ENCODE measurements at places on chromosomes 7 and 10.

DNA sequence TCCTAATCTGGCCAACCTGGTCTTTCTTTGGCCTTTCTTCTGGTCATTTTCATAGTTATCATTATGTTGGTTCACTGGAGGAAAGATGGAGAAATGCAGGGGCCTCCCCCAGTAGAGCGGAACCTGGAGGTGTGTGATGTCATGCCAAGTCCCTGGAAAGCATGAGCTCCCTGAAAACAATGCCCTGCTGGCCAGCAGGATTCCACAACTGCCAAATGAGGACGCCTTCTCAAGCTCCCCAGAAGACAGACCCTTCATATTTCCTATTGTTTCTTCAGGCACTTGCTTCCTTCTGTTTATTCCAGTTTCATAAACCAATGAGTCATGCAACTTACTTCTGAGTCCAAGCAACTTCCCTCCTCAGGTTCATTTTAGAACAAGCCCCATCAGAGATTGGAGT lies 339.0 kb downstream of the GATA3 start:
- DNase-seq: no peak

DNA sequence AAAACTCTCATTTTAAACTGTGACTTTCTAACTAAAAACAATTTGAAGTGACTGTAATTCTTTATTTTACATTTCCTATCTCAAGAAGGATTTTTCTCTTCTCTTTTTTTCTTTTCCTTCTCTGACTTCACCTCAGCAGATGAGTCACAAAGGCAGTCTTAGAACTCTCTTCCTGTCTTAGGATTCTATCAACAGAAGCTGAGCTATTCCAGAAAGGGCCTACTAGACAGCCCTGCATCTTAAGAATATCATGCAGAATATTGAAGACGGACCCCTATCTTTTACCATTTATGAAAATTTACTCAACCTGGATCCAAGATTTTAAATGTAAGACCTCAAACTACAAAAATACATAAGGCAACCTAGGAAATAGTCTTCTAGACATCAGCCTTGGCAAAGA lies 365.7 kb upstream of the SEMA3C start:
- DNase-seq: no peak

DNA sequence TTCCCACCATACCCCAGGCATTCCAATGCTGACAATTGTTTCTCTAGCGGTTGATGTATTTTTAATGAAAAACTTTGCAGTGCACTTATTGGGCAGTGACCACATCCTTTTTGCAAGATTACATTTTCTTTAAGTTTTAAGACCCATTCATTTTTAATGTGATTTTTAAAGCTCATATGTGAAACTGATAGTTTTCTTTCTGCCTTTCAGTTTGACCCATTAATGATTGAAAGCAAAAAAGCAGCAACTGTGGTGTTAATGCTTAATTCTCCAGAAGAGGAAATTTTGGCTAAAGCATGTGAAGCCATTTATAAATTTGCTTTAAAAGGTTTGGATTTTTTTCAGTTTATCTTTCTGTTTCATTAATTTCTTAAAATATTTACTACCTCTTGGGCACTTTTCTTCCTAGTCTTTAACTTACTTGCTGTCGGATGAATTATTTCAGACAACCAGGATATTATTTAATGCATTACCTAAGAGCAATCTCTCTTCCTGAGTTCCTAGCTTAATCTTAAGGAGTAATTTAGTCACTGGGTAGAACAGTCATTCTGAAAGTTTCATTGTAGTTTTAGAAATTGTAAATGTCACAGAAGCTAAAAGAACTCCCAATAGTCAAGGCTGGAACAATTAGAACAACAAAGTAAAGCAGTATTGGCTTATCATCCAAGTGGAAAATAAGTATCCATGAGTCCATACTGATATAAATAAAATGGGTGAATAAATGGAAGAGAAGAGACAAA lies 18.3 kb downstream of the ARMC3 start:
- no peak for DNase-seq

GRCh38 chr10:124278356-124278755 lies 140.4 kb downstream of the OAT start:
- no peak for DNase-seq

GRCh38 chr10:130416334-130417150 lies 280.4 kb downstream of the GLRX3 start:
- no peak for DNase-seq

DNA sequence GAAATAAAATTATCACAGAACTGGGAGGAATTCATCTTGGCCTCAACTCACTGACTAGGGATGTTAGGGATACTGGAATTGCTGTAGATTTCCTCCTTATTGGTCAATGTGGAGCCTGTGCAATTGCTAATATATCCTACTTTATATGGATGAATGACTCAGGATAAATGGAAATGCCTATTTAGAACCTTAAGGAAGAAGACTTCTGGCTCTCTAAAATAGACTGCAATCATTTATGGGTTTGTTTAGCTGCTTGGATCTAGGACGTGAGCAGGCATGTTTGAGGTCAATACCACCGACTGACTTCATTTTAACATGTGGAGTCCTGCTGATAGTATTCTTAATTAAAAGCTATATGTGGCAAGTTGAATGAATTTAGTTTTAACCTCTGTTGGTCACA lies 1040.1 kb upstream of the LRRN3 start:
- no peak for DNase-seq

DNA sequence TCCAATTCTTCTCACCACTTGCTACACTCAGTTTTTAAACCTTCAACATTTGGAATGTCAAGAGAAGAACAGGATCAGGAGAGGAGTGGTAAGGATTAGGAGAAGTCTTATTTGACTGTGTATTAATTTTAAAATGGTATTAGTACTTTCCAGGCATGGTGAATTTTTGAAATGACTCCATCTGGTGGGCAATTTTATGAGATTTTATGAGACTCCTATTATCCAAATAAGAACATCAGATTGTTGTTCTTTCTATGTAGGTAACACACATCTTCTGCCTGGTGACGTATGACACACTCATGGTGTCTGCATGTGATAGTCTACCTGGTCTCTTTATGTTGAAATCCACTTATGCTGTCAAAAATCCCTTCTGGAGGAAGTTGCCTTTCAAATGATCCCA lies 51.0 kb downstream of the SLC13A1 start:
- DNase-seq: no peak

- no peak for DNase-seq
Measured at GRCh38 chr10:25522946-25523608, 348.3 kb downstream of the GPR158 start.

- DNase-seq: no peak
Measured at GRCh38 chr10:1615186-1615954, 122.0 kb downstream of the ADARB2 start.

- no peak for DNase-seq
Measured at GRCh38 chr10:44922796-44923545, 11.8 kb downstream of the TMEM72 start.

DNA sequence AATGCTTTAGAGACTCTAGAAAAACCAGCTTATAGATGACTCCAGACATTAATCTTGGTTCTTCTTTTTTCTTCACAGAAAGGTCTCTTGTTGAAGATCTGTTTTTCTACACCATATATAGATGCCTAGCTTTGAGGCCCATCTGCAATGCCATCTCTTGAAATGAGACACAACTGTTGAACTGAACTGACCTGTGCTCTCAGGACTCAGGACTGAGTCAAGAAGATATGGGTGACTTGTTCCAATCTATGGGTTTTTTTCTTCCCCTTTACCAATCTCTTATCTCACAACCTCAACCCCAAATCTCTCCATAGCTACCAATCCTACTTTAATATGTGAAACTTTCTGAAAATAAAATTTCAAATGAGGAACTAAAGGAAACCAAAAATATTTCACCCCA lies 194.7 kb downstream of the SNX13 start:
- DNase-seq: no peak

- DNase-seq: peak; percentile 23
Measured at GRCh38 chr7:76395965-76396726, 13.4 kb downstream of the SSC4D start.

DNA sequence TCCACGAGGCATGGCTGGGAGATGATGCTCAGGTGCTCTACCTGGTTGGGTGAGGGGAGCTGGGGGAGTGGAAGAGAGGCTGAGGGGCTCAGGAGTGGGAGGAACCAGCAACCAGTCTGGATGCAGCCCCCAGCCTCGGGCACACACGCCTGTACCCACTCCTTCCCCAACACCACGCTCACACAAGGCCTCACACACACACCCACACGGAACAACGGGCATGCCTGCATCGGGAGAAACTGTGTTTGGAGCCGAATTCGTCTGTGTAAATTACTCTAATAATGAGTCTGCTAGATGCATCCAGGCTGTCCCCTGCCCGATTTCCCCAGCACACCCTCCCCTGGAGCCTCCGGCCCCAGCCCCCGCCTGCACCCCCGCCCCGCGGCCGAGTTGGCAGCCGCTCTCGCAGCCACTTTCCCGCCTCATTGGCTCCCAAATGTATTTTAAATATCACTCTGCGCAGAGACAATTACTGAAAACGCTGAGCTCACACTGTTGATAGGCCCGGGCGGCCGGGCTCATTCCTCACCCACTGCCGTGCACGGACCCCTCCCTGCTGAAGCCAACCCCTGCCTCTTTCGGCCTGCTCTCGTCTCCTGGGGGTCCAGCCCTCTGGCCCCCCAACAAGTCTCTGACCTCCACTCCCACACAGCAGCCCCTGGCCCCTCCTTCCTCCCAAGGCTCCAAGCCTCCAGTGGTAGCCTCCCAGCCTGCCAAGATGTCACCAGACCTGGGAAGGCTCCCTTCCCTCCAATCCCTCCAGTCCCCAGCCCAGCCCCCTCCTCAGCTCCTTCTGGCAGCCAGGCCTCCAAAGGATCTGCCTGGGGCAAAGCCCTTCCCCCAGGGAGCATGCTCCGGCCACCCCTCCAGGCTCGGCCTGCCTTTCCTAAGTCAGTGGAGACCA lies 11.1 kb downstream of the H2BK1 start:
- DNase-seq: no peak

DNA sequence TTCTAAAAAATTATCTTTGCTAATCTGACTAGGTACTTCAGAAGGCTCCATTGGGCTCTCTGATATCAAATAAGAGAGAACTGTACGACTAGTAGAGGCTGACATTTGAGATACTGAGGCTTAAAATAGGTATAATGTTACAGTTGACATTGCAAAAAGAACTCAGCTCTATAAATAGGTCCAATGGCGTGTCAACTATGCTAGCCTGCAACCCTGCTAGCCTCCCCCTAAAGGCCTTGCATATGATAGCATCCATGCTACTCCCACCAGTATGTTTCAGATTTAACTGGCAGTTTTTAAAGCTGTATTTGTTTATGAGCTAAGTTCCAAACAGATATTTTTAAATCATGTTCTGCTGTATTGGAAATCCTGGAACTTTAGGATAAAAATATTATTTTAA lies at the start of gene PPP1R3A:
PPP1R3A (minus strand) TSS at position 64 of the 400 bp plus-strand sequence; CDS start at position 51, 13 bp downstream.
- peak; percentile 23 for DNase-seq

DNA sequence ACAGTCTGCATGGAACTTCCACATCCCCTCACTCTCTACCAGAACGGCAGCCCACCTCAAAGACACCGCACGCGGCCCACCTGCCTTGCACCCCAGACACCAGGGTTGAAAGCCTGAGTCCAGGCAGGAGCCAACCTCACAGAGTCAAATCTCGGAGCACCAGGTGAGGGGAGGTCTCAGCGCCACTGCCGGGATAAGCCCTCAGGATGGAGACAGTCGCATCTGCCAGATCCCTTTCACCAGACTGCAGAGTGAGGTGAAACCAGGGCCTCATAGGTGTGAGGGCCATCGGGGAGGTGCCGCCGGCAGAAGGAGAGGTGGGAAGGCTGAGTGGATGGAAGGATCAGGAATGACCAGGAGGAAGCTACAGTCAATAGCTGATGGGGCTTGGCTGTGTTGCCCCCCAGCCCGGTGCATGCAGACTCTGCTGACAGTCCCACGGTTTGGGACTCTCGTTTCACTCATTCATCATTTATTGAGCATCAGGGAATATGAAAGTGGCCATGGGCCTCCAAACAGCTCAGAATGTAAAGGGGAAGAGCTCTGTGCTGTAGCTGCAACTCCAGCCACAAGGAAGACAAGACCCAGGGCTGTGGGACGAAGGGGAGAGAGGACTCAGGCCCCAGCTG lies 315.0 kb downstream of the PTPRN2 start:
- no peak for DNase-seq

- no peak for DNase-seq
Measured at GRCh38 chr7:69095127-69095526, 503.1 kb upstream of the AUTS2 start.
